ENCODE measurements at places on chromosomes 5 and 9.
A peak's percentile ranks its signal among the peaks of the same experiment; 100 is the strongest.

GRCh38 chr5:44372028-44372427 is 17.2 kb downstream of the FGF10 start:
- DNase-seq = no peak

DNA sequence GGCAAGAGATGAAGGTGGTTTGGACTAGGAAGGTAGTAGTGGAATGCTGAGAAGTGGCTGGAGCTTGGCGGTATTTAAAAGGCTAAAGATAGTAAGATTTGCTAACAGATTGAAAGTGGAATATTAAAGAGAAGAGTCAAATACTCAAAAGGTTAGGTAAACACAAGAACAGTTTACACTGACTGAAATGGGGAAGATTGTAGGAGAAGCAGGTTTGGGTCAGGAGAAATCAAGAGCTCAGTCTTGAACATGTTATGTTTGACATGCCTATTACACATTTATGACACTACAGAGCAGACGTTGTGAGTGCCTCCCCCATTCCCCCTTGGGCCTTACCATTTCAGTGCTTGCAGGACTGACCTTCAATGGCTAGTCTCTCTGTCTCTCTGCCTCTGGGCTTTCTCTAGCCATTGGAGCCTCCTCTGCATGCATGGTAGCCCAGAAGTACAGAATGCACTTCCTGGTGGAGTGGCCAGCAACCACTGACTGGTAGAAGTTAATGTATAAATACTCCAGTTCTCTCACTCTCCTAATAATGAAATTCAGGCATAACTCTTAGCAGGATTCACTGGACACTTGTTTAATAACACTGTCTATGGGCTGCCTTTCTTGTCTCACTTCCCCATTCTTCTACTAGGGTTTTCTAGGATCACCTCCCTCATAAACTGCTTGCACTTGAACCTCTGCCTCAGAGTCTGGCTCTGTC is 56.8 kb downstream of the HMGCS1 start:
- DNase-seq = no peak

DNA sequence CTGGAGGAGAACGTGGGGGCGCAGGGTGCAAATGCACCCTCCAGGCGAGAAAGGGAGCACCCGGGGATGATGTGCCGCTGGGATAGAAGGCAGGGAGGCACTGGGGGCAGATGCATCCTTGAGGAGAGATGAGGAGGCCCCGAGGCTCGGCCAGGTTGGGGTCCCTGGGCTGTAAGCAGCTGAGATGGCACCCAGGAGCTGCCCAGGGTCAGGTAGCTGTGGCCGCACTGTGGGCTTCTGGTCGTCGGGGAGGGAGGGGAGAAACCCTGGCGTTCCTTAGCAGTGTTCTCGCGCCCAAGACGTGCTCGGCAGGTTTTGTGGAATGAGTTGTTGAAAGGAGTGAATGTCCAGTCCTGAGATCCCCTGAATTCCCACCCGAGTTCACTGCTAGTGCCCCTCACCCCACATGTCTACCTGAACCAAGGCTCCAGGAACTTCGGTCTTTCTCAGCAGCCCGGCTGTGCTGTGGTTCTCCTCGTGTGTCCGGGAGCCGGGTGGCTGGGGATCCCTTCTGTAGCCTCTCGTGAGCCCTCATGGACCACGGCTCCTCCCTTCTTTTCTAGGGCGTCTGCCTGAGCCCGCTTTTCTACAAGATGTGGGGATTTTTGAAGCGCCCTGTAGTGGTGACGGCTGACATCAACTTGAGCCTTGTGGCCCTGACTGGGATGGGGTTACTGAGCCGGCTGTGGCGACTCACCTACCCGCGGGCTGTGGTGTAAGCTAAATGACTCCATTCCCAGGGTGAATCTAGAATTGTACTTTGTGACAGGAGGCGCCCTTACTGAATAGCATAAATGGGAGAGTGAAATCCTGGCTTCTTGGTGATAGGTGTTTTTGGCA is 1.1 kb downstream of the POMT1 start:
- DNase-seq = peak; percentile 66

DNA sequence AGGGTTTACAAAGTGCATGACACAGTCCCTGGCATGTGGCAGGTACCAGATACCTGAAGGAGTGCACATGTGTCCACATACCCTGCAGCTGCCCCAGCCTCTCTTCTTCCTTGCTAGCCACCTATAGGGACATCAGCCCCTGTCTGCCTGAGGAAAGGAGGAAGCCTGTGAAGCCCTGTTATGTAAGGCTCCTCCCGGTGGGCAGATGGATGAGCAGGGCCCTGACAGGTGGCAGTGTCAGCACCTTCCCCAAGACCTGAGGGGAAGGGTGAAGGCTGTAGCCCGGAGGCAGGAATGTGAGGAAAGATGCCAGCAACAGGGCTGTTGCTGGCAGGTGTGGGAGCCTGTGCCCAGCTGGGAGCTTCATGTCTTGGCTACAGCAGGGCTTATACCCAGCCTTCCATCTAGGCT is 21.7 kb downstream of the TCF7 start:
- no peak for DNase-seq

DNA sequence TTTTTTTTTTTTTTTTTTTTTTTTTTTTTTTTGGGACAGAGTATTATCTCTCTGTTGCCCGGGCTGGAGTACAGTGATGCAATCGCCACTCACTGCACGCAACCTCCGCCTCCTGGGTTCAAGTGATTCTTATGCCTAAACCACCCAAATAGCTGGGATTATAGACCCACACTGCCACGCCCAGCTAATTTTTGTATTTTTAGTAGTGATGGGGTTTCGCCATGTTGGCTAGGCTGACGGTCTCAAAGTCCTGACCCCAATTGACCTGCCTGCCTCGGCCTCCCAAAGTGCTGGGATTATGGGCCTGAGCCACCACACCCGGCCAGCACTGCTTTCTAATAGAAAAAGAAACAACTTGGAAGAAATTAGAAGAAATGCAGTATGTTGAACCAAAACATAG is 39.2 kb downstream of the TTC1 start:
- no peak for DNase-seq

- DNase-seq = no peak
These were observed 71.2 kb downstream of the MTAP start for GRCh38 chr9:21873540-21874221.

DNA sequence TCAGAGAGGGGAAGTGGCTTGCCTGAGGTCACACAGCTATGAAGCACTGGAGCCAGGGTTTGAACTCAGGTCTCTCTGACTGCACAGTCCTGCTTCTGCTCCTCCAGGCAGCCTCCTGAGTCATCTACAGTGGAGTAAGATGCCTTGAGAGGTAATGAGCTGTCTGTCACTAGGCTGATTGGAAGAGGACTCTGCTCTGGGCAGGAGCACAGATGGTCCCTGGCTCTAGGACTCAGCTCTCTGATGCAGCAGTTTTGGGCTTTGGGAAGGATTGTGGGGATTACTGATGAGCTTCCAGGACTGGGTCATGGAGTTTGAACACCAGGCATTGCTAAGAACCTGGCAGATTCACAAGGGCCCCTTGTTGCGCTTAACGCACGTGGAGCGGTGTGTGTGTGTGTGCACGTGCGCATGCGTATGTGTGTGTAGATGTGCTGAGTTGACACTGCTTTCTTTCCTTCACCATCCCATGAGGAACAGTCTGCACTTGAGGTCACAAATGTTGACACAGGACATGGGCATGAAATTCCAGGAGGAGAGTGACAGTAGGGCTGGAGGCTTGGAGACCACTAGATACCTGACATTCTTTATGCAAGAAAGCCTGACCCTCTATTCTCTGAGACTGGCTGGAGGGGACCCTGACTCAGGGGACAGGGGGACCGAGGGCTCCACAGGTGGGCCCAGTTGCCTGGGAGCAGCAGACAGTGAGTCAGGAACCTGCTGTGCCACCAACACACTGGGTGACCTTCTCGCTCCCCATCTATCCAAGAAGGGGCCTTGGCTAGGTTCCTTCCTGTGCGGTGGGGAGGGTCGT is 170.5 kb downstream of the RGS3 start:
- DNase-seq = no peak

DNA sequence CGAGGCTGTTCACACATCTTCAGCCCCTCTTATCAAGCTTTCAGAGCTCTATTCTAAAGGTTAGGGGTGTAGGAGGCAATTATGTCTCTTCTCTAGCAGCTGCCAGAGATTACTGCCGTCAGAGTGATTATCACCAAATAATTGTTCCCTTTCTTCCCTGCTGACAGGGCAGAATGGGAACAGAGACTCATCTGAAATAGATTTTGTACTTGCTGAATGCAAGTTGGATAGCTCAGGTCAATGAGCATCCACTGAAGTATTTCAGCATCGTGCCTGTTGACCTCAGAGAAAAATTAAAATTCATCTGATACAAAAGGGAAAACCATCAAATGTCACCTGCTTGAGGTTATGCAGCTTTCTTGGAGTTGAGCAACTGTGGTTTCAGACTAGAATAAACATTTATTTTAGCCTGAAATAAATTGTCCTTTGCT is 213.7 kb upstream of the MAP3K1 start:
- no peak for DNase-seq

GRCh38 chr5:16869821-16870796 is 66.0 kb downstream of the MYO10 start:
- DNase-seq = no peak

DNA sequence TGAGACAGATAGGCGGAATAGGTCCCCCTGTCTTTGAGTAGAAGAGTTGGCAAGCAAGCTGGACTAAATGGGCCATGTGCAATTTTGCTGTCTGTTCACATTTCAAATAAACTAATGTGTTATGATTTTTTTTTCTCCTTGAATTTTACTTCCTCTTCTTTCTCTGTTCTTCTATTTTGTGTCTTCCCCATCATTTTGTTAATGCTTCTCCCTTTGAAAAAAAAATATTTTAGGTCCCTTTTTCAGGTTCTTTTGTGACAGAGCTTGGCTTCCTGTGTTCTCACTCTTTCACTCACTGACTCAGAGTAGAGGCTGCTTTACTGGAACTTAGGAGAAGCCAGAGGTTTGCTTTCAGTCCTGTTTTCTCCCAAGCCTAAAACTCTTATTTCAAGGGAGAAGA is 48.1 kb downstream of the PTCD2 start:
- DNase-seq = no peak

DNA sequence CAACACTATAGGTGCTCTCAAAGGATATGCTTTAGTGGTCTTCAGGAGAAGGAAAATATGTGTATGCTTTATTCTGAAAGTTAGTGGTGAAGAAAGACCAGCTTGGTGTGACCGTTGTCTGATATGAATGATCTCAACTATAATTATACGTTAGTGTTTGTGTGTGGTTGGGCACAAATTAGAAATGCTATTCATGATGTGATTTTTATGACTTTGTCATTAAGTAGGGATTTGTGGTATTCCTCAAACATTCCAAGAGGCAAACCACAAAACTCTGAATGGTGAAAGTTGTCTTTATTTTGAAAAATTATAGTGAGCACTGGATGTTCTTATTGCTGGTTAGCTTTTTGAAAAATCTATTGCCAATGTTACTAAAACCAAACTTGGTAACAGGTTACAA is 6.2 kb upstream of the F2R start:
- DNase-seq = no peak

DNA sequence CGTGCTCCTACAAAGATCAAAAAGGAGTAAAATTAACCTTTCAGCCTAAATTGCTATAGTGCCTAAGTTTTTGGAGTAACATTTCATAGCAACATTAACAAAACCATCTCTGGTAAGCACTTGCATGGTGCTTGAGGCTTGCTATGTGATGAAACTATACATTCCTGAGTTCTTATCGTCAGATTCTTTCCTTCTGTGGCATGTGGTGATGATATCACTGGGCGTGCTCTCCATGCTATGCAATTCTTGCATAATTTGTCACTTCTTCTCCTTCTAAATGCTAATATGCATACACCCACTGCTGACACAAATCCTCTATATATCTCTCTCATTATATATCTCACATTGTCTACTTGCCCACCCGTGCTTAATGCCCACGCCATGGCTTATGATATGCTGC is 2019.9 kb downstream of the MAT2B start:
- DNase-seq = no peak

DNA sequence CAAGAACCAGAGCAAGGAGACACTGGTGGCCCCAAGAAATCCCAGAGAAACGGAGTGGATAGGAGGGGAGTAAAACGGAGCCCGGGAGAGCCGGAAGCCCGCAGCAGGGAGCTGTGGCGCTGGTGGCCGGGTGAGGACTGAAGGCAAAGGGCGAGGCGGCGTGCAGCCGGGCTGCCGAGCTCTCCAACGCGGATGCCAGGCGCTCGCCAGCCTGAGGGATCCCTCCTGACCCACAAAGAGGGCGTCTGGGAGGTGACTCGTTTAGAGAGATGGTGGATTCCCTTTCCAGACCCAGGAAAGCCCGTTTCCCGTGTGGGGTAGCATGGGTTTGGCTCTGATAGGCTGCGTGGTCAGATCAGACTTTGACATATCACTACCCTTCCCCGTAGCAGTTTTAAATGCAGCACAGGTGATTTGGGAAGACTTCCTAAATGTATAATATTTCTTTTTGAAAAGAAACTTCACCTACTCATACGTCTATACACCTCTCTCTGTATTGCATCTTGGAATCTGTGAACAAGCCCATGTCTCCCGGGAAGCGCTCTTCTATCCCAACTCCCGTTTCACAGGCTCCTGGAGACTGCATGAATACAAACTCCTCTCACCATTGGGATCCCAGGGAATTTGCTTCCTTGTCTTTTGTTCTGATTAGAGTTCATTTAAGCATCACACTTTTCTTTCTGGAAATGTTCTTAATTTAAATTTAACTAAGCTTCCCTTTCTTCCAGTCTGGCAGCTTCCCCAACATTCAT is 158.1 kb downstream of the C9orf152 start:
- no peak for DNase-seq

DNA sequence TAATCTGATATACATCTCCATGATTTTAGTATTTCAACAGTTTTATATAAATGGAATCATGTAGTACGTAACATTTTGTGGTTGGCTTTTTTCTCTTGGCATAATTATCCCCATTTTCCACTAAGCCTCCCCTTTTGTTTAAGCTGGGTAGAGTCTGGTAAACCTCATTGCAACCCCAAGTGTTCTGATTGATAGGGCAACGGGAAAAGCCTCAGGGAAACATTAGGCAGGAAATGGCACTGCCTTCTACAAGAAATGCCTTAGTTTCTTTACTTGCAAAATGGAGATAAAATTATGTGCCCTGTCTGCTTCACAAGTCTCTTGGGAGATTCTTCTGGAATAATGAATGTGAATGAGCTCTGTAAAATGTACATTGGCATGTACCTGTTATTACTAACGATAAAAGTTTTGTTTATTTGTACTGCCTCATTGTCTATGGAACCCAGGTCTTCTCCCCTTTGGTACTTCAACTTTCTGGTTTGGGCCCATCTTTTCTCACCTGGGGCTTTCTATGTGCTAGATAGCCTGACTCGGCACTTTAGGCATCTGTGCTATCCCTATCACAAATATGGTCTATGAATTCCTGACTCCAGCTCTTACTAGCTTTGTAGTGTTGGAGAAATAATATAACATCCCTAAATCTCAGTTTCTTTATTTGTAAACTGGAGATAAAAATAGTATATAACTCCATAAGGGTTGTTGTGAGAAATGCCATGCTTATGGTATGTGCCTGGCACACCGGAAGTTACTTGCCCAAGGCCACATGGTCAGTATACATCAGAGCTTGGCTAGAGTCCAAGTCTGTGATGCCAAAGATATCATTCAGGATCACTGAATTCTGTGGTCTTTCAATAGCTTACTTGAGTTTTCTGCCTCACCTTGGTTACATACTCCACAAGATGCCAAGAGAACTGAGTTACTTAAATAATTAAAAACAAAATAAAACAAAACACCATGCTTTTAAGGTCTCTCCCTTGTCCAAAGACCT is 48.2 kb upstream of the ZNF169 start:
- DNase-seq = no peak

- no peak for DNase-seq
These were observed 203.9 kb downstream of the FBN2 start for GRCh38 chr5:128334010-128334716.

GRCh38 chr5:73338256-73339050 is 110.1 kb downstream of the FOXD1 start:
- DNase-seq = no peak
